ENCODE measurements at places on chromosomes 2 and 18. TPM values are rescaled to one million over a fixed set of nuclear protein-coding genes. Genes with fewer than 3 reads are reported as not detected.

DNA sequence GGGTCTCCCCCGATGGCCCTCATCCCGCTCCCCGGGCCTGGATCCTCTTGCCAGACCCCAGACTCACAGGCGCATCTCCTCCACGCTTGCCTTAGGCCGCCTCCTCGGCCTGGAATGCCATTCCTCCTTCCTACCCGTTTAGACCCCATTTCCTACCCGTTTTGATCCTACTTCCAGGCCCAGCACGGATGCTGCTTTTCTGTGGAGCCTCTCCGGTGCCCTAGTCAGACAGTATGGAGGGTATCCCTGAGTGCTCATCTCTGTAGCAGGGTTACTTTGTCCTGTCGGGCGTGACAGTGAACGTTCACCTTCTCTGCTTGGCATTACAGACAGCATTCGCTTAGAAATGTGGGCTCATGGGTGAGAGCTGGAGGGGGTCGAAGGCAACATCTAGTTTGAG, 9.3 kb downstream of the TOGARAM2 start:
- H3K4me1 ChIP-seq, result peaks cover 8% of the 10 kb centered on the region
- H3K27ac ChIP-seq, result no peak overlapping the region
- H3K27me3 ChIP-seq, result no peaks in the 10 kb centered on the region
- no peaks in the 10 kb centered on the region for H3K36me3 ChIP-seq

DNA sequence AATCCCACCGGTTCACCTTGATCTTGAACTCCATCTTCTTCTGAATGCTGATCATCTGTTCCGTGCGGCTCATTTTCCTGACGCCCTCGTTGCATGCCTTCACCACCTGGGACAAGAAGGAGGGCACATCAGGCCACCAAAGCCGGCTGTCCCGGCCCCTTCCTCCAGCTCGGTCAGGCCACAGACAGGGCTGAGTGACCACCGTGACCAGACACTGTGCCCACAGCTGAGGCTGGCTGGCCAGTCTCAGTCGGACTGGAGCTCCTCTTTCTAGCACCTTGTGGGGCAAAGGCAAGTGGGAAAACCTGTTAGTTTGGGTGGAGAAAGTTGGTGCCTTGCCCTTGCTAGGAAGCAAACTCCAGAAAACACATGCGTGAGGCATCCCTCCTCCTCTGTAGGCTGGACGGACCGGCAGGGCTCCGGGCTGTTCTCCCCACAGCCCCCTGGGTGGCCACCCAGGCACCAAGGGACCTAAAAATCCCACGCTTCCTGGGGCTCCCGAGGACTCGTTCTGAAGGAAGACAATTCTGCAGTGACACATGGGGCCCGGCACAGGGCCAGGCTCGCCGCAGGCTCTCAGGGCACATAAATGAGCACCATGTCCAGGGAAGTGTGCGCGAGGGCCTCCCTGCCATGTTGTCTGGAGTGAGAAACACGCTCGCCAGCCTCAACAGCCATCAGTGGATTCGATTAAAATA, 15.3 kb downstream of the SNORC start:
- no peaks in the 10 kb centered on the region for H3K4me1 ChIP-seq
- H3K36me3 ChIP-seq, result no peaks in the 10 kb centered on the region
- no peak overlapping the region for H3K4me3 ChIP-seq

DNA sequence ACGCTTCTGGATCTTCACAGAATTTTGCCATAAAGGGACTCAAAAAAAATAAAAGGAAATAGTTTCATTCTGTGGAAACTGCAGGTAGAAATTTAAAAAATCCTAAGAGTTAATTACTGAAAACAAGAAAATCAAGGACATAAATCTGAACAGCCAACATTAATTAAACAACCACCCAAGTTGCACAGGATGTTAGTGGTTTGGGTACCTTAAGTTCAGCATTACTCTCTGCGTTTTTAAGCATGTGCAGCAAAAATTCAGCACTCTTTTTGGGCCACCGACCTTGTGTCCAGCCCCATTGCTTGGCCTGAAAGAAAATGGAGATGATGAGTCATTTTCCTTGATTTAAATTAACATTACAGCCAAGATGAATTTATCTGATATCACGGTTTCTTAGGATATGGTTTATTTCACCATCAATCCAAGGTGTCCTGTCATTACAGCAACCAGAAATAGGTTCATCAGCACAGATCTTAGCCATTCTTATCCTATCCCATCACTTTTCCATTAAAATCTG, 3.3 kb upstream of the C18orf32 start:
- H3K36me3 ChIP-seq, result peaks cover 41% of the 10 kb centered on the region
- H3K27ac ChIP-seq, result peak overlapping the region; percentile 97
- H3K4me1 ChIP-seq, result peaks cover 40% of the 10 kb centered on the region
- peak overlapping the region; percentile 100 for H3K4me3 ChIP-seq
- DNase-seq, result peak; percentile 35

Gene TRIM43
- total RNA-seq, result not detected

Gene DUSP28
- 1.5 TPM for total RNA-seq

Gene CDH7
- total RNA-seq, result not detected

Gene PTPRM
- total RNA-seq, result 77.4 TPM

Gene ANO7
- 0.38 TPM for total RNA-seq
